ENCODE measurements at places on chromosomes 5 and 9.

GRCh38 chr5:84729326-84729725, 344.6 kb upstream of the EDIL3 start:
- DNase-seq: no peak

- DNase-seq: no peak
Measured at GRCh38 chr9:132293145-132293721, 61.6 kb downstream of the SETX start.

DNA sequence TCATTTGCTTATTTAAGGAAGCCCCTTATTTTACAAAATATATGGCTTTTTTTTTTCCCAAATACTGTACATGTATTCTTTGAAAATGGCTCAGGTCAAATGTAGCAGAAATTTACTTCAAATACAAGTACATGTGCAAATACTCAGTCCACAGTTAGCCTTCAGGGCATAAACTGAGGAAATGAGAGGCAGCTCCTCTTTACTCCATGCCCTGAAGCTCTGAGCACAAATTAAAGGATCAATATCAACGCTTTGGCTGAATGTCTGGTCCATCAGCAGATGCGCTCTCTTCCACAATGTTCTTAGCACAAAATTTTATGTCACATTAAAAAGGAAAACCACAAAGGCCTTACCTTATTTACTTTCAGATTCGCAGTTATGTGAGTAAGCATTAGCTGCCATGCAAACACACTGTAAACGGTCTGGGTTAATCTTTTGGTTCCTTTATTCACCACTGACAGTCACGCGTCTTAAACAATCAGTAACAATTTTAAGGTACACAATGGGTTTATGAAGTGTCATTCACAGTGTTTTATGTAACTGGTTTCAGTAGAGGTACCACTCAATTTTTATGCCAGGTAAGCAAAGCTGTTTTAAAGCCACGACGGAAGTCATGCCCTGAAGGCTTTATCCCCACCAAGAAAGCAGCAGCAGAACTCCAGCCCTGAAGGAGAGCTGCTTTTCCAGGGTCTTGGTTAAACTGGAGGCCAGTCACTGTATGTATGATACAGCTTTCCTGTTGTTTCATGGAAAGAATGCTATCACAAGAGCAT, 103.4 kb downstream of the OTULIN start:
- no peak for DNase-seq

DNA sequence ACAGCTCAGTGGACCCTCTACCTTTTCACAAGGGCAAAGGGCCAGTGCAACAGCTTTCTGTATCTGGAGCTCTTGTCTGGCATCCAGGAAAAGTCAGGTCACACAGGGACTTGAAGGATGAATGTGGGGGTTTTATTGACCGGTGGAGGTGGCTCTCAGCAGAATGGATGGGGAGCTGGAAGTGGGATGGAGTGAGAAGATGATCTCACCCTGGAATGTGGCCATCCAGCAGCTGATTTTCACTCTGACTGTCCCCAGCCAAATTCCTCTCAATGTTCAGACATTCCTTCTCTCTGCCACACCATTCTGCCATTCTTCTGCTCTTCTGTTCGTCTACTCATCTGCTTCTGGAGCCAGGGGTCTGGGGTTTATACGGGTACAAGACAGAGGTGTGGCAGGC, 1119.9 kb downstream of the TAF11L14 start:
- DNase-seq: no peak

DNA sequence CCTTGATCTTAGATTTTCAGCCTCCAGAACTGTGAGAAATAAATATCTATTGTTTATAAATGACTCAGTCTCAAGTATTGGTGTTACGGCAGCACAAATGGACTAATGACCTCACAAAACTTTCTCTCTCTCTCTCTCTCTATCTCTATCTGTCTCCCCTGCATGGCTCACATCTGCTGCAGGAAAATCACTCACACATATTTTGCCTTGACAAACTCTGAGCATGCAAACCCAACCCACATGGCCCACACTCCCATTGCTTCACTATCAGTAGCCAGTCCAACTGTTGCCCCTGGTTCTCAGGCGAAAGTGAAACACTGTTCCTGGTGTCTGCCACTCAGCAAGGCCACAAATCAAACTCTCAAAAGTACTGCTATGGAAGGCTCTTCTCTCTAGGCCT, 66.4 kb upstream of the PIK3R1 start:
- no peak for DNase-seq

All from left ventricle myocardium inferior (tissue), 1 donor.